ENCODE measurements at places on chromosomes 2 and 18. TPM values are rescaled to one million over a fixed set of nuclear protein-coding genes. Genes with fewer than 3 reads are reported as not detected.

The CLIP4 gene
- 21.8 TPM for total RNA-seq

The ARHGAP28 gene
- total RNA-seq: under 0.01 TPM

DNA sequence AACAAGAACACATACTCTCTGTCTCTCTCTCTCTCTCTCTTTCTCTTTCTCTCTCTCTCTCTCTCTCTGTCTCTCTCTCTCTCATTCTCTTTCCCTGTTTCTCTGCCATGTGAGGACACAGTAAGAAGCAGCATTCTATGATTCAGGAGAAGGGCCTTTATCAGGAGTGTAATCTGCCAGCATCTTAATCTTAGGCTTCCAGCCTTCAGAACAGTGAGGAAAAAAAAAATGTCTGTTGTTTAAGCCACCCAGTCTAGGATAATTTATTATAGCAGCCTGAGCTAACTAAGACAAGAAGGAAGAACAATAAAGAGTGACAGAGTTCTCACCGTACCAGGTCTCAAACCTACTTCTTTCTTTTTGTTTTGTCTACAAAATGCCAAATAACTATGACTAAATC is 399.4 kb downstream of the SOCS6 start:
- DNase-seq: no peak

DNA sequence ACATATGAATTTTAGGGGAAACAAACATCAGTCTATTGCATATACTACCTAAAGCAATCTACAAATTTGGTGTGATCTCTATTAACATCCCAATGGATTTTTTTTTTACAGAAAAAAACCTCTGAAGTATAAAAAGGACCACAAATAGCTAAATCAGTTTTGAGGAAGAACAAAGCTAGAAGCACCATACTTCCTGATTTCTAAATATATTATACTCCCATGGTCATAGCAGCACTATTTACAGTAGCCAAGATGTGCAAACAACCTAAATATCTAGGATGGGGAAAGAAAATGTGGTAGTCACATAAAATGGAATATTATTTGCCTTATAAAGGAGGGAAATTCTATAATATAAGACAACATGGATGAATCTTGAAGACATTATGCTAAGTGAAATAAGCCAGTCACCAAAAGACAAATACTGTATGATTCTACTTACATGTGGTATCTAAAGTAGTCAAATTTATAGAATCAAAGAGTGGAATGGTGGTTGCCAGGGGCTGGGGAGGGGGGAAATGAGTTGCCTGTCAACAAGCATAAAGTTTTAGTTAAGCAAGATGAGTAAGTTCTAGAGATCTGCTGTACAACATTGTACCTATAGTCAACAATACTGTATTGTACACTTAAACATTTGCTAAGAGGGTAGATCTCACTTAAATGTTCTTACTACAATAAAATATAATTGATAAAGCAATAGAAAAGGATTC is 17.6 kb upstream of the CASP8 start:
- peak; percentile 20 for DNase-seq

GRCh38 chr18:49846718-49847470 is 33.6 kb upstream of the ACAA2 start:
- DNase-seq: no peak

GRCh38 chr2:42793334-42794270 is 1.2 kb upstream of the HAAO start:
- no peak for DNase-seq

The ACKR3 gene
- 31.0 TPM for total RNA-seq

Data from hematopoietic multipotent progenitor cell (in vitro differentiated cells).